ENCODE measurements at places on chromosomes 1 and 21.

GRCh38 chr1:228109962-228110488, 926 bp upstream of the MRPL55 start:
- DNase-seq: no peak

- no peak for DNase-seq
Measured at GRCh38 chr1:202586018-202586821, 124.0 kb downstream of the SYT2 start.

- DNase-seq: no peak
Measured at GRCh38 chr1:110462093-110462492, 11.1 kb downstream of the PROK1 start.

DNA sequence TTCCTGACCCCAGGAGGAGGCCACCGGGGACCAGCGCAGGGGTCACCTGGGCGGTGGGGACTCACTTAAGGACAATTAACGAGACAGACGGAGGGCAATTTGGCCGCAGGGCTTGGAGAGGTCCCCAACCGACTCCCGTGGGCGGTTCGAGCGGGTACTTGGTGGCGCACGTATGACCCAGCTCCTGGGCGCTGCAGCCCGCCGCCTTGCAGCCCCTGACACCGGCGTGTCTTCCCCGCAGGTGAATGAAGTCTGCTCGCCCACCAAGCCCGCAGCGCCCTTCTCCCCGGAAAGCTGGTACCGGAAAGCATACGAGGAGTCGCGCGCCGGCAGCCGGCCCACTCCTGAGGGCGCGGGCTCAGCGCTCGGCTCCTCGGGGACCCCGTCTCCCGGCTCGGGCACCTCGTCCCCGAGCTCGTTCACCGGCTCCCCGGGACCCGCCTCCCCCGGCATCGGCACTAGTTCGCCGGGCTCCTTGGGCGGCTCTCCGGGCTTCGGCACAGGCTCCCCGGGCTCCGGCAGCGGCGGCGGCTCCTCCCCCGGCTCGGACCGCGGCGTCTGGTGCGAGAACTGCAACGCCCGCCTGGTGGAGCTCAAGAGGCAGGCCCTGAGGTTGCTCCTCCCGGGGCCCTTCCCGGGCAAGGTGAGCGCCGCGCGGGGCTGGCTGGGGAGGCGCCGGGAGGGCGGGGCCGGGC, 1.4 kb downstream of the KIF26B start:
- peak; percentile 69 for DNase-seq

- DNase-seq: no peak
Measured at GRCh38 chr1:239233626-239234025, 152.7 kb upstream of the CHRM3 start.

DNA sequence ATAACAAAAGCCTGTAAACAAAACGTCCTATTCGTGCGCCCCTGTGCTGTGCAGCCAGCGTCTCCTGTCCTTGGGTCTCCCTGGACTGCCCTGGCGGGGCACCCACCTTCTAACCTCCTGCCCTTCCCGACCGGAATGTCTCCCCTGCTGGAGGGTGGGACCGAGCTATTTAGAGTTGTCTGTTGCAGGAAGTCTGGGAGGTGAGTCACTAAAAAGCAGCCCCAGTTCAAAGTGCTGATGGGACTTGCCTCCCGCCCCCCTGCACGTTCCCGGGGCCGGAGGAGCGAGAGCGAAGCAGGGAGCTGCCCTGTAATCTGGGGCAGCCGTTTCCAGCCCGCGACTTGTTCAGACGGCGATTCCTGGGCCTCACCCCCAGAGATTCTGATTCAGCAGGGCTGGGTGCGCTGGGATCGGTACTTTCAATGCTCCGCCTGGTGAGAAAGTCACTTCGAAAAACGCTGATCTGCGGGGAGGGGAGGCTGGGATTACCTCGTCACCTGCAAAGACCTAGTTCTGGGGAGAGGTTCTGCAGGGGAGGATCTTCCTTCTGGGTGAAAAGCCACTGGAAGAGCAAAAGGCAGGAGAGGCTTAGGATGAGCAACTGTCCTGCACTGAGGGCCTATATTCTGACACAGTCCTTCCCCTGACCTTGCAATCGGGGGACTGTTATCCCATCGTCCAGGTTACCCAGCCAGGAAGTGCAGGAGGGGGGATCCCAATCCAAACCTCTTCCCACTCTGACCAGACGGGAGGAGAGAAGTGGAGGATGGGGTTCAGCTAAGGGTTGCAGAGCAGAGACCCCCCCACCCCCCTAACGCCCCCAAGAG, 1.2 kb upstream of the DHRS3 start:
- DNase-seq: peak; percentile 65

DNA sequence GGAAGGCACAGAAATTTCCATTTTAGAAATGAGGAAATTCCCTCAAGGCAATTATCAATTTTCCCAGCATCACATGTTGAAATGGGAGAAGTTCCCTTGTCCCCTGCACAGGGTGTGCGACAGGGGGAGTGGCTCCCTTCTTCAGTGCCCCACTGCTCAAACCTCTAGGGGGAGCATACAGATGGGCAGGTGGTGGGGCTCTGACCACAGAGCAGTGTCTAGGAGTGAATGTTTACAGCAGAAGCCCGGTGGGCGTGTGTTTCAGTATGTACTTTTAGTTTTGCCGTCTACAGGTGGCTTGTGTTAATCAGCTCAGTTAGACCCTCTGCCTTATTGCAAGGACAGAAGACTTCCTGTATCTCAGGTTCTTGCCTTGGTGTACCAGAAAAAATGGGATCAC, 493.7 kb upstream of the PLXNA2 start:
- DNase-seq: no peak

DNA sequence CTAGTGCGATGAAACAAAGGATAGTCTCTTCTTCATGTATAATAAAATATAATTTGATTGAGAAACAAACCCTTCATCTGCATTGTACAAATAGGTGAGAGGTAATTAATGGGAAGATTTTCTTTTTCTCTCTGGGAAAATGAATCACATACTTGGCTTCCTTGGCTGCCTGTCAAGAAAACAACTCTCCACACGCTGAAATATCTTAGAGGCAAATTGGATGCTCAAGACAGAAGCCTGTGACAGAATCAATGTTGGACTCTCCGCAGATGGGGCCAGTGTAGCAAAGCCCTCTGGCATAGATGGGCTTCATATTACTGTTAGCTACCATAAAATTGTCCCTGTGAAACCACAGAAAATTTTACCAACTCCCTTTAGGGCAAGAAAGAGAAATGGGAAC, 186.6 kb downstream of the GRIK1 start:
- DNase-seq: no peak
